ENCODE measurements at places on chromosomes 3 and 15.

DNA sequence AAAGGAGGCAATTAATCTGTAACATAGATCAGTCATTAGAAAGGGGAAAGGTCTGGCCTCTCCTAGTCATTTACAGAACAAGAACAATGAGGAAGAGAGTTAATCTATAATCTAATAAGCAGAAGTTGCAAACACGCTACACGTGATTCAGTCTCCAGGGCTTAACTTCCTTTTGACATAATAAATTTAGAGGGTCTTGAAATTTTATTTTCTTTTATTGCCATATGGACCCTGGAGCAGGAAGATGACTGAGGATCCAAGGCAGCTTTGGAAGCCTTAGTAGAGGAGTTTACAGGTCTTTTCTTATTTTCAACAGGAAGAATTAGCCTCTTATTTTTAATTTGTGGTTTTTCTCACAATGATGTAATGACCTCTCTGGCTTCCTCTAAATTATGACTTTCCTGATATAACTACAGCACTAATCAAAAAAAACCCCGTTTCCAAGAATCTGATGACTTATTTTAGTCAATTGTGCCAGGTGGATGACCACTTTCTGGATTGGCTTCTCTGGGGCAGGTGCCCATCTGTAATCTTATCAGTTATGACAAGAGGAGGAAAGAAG, 32.2 kb downstream of the ADGRG7 start:
- no peak for DNase-seq

DNA sequence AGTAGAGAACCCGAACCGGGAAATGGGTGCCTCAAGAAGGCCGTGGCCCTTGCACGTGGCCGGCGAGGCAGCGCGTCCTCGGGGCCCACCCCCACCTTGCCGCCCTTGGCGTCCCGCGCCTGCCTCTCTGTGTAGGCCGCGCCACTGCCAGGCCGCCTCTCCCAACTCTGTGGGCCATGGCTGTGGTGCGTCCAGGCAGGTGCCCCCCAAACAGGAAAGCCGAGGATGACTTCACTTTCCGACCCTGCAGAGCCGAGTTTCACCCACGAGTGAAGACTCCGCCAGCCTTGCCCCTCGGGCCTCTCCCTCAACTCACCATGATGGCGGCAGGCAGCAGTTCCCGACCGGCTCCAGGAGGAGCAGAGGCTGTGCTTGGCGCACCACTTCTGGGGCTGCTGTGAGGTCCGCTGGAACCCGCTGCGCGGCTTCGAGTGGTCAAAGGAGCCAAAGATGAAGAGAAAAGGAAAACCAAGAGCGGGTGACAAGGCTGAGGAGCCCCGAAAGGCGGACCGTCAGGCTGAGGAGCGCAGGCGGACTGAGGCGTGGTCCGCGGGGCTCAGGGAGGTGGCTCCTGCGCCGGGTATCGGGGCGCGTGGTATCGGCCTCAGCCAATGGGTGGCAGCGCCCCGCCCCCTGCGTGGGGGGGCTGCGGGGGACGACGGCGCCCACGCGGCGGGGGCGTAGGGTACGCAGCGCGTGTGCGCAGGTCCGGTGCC, at the start of gene DAZL:
Gene DAZL, minus strand, starts transcription at position 537 of the 716 bp plus-strand sequence. Its CDS starts 218 bp downstream, at position 319.
- no peak for DNase-seq

- no peak for DNase-seq
These were observed 30.4 kb downstream of the RARB start for GRCh38 chr3:25458420-25458814.

DNA sequence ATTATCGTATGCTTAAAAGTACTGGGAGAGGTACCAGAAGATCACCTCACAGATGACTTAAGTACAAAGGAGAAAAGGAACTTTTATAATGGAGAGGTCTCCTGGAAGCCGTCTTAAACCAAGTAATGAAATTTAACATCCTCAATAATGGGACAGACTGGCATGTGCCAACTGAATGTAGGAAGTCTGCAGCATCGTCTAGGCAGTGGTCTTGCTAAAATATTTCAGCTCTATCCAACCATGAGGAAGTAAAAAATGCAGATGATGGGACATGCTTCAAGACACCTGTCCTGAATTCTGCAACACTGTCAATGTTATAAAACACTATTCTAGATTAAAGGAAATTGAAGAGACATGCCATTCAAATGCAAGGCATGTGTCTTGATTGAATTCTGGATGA, 458.8 kb upstream of the TPRG1 start:
- DNase-seq, result no peak

DNA sequence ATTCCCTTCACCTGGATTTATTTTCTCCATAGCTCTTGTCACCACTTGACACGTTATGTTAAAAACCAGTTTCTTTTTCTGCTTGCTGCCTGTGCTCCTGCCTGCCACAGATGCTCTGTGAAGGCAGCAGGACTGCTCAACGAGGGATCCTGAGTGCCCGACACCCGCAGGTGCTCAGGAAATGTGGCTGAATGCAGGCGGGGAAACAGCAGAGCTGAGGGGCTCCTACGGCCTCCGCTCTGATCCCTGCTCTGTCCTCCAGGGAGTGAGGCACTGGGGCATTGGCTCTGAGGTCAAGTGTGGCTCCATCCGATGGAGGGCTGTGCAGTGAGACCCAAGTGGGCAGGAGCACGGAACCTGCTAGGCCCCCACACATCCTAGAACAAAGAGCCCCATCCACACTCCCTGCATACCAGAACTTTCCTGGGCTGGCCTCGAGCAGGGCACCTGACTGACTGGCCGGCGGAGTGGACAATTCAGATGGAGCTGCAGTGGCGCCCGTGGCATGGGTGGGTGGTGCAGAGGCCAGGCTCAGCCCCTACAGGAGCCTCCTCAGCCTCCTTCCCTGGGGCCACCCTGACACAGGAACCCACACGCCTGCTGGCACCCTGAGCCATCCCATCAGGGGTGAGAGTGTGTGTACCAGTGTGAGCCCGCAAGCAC, 27.9 kb downstream of the IQSEC1 start:
- DNase-seq, result no peak

GRCh38 chr3:36944641-36945270, at the start of gene TRANK1:
TSS of gene TRANK1 (minus strand) at chr3:36945054. CDS start at chr3:36944809, 245 bp downstream.
- peak; percentile 57 for DNase-seq

DNA sequence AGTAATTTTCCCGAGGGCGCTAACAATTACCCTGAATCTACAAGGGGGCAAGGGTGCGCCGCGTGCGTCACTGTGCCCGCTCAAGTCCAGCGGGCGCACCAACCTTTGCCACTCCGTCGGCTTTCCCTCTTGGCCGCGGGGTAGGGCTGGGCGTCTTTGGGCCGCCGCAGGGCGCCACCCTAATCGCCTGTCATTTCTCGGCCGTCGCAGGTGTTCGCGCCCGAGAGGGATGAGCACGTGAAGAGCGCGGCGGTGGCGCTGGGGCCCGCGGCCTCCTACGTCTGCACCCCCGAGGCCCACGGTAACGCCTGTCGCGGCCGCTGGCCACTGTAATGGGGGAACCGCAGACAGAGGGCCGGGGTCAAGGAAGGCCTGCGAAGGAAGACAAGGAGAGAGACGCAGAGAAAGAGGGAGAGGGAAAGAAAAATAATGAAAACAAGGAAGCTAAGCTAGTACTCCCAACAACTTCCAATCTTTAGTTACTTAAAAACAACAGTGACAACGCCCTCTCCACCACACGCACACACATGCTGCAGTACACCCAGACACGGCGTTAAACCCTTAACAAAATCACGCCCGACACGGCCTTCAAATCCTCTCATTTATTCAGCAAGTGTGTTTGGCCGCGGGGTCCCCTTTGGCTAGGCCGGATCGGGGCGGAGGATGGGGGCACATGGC, 3.8 kb downstream of the SKOR1 start:
- no peak for DNase-seq

DNA sequence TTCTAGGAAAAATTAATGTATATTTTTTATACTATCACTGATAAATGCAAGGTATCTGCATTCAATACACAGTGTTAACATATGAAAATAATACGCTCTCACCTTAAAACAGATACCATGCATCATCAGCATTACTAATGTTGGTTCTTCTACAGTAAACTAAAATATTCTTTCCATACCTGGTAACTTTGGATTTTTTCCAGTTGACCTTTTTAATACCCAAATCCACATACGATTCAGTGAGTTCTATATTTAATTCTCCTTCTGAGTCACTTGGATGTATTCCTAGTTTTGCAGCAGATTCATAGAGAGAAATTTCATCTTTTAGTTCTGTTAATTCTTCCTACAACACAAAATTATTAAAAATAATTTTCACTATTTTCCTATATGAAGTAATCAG, 29.9 kb downstream of the CEP152 start:
- no peak for DNase-seq

GRCh38 chr3:30612437-30613132, 6.2 kb downstream of the TGFBR2 start:
- no peak for DNase-seq

- DNase-seq, result no peak
These were observed 86.1 kb upstream of the BCL6 start for GRCh38 chr3:187831125-187832051.
